SHP77 (cell line): ENCODE measurements at places on chromosomes 6 and 20.

GRCh38 chr6:116676021-116676420 is 5.0 kb upstream of the KPNA5 start:
- DNase-seq, result no peak

- DNase-seq, result no peak
These were observed 41.7 kb downstream of the SYNE1 start for GRCh38 chr6:152595499-152595898.

GRCh38 chr6:131001945-131002660 is 60.9 kb downstream of the EPB41L2 start:
- no peak for DNase-seq

DNA sequence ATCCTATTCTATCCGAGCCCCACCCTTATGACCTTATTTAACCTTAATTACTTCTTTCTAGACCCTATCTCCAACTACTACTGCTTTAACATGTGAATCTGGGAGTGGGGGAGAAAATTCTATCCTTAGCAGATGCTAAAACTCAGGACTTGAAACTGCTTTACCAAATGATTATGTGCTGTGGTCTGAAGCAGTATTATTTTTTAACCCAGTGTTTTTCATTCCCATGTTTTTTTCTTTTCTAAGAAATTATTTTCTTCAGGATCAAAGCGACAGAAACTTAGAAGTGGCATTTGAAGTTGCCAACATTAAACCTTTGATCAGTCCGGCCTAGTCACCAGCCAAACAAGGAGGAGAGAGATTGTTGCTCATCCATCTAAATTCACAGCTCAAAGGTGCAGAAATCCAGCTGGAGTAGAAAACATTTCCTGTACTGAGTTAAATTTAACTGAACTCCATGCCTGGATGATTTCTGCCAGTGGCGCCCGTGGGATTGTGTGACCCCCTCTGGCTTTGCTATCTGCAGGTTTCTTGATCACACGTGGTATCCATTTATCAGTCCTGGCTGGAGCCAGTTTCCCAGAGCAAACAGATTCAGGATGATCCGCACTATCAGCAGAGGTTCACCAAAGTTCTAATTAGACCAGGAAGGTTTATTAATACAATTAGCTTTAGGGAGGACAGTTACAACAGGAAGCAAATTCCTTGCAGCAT is 300.5 kb downstream of the PLCB1 start:
- DNase-seq, result no peak

DNA sequence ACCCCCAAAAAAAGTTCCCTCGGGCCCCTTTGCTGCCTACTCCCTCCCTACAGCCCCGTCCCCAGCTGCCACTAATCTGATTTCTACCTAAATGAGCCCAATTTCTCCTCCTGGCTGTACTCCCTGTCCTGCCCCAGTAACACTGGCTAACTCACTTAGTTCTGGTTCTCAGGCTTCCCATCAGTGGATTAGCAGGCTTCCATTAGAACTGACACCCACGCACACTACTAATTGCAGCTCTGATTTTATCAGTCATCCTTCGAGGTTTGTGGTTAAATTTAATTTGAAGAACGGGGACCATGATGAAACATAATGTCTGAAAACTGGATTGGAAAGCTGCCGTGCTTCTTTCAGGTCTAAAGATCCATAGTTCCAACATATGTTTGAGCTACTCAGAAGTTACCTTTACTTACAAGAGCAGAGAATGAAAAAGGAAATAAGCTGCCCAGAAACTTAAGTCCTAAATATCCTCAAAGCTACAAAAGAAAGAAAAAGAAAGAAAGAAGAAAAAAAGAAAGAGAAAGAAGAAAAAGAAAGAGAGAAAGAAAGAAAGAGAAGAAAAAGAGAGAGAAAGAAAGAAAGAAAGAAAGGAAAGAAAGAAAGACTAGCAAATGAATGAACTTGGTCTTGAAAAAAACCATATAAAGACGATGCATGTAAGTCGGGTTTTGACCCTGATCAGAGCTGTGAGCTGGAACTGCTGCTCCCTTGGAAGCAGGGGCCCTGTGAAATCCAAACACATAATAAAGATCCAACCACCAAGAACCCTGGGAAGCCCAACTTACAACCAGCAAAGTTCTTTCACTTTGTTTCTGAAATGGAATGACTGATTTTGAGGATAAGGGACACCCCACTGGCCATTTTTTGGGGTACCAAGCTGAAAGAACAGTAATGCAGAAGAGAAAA is 51.7 kb downstream of the CNKSR3 start:
- no peak for DNase-seq

- DNase-seq, result peak; percentile 27
These were observed 53.7 kb downstream of the BMP7 start for GRCh38 chr20:57212534-57213276.
